SJSA1 (cell line): ENCODE measurements at places on chromosomes 5 and 9. TPM values are rescaled to one million over a fixed set of nuclear protein-coding genes. Genes with fewer than 3 reads are reported as not detected.

The UBE2R2 gene
- 8.6 and 11.8 TPM in 2 replicates for total RNA-seq

The EMB gene
- total RNA-seq = not detected in 2 replicates

- DNase-seq = peak; percentile 70
Observed at GRCh38 chr5:83471405-83472212, at the start of gene VCAN. Gene VCAN (plus strand): TSS chr5:83471744. CDS start chr5:83483519, 11,775 bp downstream.

DNA sequence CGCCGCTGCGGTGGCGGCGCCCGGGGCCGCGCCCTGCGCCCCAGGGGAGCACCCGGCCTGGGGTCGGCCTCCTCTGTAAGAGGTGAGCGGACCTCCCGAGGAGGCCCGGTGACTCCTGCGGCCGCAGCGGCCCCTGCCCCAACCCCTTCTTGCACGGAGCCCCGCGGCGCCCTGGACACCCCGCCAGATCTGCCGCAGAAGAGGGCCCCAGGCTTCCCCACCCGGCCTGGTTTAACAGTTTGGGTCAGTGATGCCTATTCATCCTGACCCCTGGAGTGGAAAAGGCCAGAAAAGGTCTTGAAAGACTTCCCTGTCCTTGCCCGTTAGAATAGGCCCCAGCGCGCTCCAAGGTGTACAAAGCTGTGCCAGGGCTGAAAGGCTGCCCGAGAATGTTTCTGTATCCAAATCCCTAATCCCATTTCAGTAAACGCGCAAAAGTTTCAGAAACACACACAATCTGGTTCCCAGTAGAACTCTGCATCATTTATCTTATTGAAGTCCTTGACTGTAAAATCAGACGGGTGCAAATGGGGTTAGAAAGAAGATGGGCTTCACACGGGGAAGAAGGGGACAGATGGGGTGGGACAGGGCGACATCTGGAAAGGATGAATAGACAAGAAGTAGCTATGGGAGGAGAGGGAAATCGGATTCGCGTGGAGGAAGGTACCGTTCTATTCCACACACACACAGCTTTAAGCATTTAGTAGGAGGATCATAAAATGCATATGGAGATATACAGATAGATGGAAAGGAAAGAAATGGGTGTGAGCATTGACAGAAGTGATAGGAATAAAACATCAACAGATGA, 1.1 kb upstream of the SSBP2 start:
- no peak for DNase-seq

The PRUNE2 gene
- total RNA-seq = 0.09 and 2.2 TPM in 2 replicates

- no peak for DNase-seq
Observed at GRCh38 chr5:79505138-79505537, 8.8 kb downstream of the HOMER1 start.
